ENCODE measurements at places on chromosomes 1 and 21.

GRCh38 chr21:45225741-45226327 lies 61.9 kb downstream of the POFUT2 start:
- no peak for DNase-seq

- DNase-seq = no peak
Observed at GRCh38 chr1:198246337-198246736, 89.5 kb downstream of the NEK7 start.

DNA sequence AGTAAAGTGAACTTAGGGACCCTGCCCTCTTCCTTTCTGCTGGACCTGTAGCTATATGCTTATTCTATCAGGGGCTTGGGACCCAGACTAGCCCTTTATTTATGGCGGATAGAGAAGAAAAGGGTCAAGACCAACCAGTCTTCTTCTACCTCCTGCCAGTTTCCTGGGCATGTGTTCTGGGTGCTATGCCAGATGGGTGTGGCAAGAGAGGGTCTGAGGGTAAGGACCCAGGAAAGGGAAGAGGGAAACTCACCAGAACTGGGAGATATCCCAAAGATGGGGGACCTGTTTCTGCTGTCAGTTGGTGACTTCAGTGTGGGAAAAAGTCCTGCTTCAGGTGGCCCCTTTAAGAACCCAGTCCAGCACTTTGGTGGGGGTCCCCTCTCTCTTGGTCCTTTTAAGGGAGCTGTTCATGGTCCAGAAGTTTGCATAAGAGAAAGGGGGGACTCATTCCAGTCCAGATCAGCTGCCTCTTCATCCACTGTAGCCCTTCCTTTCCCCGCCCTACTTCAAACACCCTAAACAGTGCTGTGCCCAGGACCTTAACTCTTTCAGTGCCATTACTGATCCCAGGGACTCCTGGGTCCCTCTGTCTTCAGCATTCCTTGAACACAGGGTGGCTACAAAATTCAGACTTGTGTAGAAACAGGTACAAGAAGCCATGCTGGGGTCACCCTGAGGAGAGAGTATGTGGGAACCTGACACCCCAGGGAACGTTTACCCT lies 18.4 kb downstream of the SSR2 start:
- no peak for DNase-seq

DNA sequence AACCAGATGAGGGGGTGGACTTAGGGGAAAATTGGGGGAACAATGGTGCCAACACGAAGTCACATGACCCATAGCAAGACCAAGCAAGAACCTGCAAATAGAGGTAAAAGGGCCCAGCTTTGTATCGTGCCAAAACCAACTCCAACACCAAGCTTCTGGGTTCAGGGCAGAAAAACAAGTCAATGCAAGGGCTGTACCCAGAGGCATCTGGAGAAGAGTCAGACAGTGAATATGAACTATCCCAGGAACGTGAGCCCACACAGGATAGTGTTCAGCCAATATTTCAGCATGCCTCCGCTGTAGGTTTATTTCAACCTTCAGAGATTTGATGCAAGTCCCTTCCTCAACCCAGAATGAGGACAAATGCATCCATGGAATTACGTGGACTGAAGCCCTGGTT lies 15.0 kb upstream of the ZMYM6 start:
- no peak for DNase-seq

Measured in AG04449 (cell line).